ENCODE measurements at places on chromosomes 6 and 20. TPM values are rescaled to one million over a fixed set of nuclear protein-coding genes. Genes with fewer than 3 reads are reported as not detected.

SNAP25 gene
- total RNA-seq = 0.25 TPM

VSX1 gene
- not detected for total RNA-seq

SAMD5 gene
- total RNA-seq = 0.65 TPM

RPL10A gene
- 1,377 TPM for total RNA-seq

GPR63 gene
- 0.13 TPM for total RNA-seq

NKX2-2 gene
- not detected for total RNA-seq

RAET1L gene
- not detected for total RNA-seq

SNAP91 gene
- not detected for total RNA-seq

BCAS1 gene
- total RNA-seq = not detected

ZBP1 gene
- not detected for total RNA-seq

TOX2 gene
- 1.7 TPM for total RNA-seq

ENPP1 gene
- total RNA-seq = 0.31 TPM

OR2J3 gene
- total RNA-seq = not detected

CFAP206 gene
- not detected for total RNA-seq

LY6G6D gene
- not detected for total RNA-seq

SLC17A1 gene
- total RNA-seq = not detected

MYLK4 gene
- total RNA-seq = 0.38 TPM

Data from bladder microvascular endothelial cell (primary cell).